Large intestine (tissue), 12 donors: ENCODE measurements at places on chromosomes 1 and 21. TPM values are rescaled to one million over a fixed set of nuclear protein-coding genes. Genes with fewer than 3 reads are reported as not detected.

The KRTAP13-2 gene
- polyA plus RNA-seq, result not detected

The MINDY1 gene
- polyA plus RNA-seq, result 24.5 TPM

The SPRR5 gene
- not detected for polyA plus RNA-seq

DNA sequence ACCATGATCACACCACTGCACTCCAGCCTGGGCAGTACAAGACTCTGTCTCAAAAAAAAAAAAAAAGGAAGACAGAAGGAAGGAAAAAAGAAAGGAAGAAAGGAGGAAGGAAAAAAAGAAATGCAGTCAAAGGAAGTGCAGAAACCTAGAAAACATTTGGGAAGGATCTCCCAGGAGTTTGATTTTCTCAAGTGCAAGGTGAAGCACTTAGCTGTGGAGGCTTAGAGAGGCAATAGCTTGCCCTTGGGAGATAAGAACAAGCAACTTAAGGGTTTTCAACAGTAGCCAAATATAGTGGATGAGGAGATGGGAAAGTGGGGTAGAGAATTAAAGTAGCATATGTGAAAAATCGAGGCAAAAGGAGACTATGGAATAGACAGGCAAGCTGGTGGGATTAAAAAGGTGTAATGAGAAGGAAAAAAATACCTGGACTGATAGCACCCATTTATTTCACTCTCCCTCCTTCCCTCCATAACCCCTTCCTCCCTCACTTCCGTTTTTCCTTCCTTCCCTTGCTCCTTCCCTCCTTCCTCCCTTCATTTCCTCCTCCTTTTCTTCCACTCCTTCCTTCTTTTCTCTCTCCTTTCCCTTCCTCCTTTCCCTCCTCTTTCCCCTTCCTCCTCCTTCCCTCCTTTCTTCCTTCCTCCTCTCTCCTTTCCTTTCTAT is 6.8 kb upstream of the FAM89A start:
- DNase-seq, result no peak

GRCh38 chr1:24190983-24191461 is 3.9 kb upstream of the IFNLR1 start:
- DNase-seq, result no peak

DNA sequence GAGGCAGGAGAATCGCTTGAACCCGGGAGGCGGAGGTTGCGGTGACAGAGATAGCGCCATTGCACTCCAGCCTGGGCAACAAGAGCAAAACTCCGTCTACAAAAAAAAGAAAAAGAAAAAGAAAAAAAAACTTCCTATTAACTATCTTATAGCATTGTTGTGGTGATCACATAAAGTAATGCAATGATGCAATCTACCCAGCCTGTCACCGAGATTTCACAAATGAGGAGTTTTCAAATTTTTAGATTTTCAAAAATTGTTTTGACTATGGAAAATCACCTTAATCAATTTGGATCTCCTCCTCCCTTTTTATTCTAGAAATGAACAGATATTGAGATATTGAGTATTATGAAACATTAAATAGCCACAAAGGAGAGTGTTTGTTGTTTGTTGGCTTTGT is 8.0 kb downstream of the FMO5 start:
- no peak for DNase-seq

DNA sequence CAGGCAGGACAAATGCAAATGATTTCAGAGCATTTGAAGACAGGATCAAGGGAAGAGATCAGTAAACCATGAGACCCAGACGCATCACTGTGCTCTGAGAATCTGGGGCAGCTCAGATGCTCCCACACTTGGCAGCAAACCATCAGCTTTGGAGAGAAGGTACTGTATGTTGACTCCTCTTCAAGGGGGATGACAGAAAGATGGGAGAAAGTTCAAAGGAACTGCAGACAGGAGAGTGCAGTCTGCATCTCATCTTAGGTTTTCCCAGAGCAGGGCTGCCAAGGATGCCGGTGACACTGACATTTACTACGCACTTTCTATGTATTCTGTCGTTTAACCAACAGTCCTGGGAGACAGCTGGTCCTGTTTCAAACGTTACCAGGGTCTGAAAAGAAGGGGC is 35.8 kb downstream of the OLFML2B start:
- no peak for DNase-seq

- no peak for DNase-seq
These were observed 13.4 kb upstream of the KIAA1614 start for GRCh38 chr1:180899262-180899661.

DNA sequence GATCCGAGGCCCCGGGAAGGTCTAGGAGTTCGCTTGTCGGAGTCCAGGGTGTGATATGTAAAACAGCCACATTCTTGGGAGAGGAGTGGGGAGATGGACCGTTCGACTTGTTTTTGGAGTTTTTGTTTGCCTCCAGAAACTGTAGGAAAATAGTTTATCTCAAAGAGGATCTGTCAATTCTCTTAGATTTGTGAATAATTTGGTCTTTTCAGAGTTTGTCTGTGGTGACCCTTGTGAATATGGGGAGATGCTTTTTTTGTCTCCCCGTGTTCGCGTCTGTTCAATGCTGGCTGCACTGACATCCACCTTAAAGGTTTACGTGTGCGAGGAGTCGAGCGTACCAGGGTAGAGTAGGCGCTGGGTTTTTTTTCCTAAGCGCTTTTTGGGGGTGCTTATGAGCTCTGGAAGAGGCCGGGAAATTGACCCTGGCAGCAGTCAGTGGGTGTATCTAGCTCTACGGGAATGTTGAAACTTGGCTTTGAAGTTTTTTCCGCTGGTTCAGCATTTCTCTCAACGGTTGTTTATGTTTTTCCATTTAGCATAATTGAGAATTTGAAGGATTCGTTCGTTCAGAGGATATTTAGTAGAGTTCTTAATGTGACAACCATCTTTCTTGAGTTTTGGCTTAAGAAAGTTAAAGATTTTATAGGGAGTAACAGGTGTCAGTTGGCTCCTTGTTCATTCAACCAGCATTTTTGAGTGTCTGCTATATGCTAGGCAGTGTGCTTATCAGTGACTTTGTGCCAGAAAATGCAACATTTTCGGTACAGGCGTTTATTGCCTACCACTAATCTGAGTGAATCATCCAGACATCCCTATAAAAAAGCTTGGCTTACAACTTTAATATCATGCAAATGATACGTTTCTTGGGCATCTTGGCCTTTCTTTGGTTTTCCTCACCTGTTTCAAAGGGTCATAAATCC is 1.2 kb downstream of the SZRD1 start:
- no peak for DNase-seq
